ENCODE measurements at places on chromosomes 3 and 15. TPM values are rescaled to one million over a fixed set of nuclear protein-coding genes. Genes with fewer than 3 reads are reported as not detected.

DNA sequence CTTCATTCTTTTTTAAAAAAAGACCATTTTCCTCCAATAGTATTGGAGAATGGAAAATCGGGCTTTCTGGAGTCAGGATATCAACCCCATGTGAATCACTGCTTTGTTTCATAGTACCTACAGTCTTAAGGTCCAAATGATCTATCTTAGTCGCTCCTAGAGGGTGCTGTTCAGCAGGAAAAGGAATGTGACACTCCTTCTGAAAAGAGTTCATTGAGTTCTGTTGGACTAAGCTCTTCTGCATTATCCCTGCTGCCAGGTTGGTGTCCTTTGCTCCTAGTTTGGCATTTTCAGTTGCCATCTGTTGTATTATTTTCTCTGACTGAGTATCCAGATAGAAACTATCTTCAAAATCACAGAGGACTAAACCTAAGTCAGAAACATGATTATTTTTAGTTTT lies 57.2 kb downstream of the POLQ start:
- no peak overlapping the region for H3K4me3 ChIP-seq
- H3K36me3 ChIP-seq = no peaks in the 10 kb centered on the region
- no peaks in the 10 kb centered on the region for H3K27me3 ChIP-seq
- H3K27ac ChIP-seq = no peak overlapping the region
- no peaks in the 10 kb centered on the region for H3K4me1 ChIP-seq

Gene UBL7
- total RNA-seq = 65.4 TPM

Gene SAMD7
- total RNA-seq = not detected

Gene AP2M1
- total RNA-seq = 183 TPM

DNA sequence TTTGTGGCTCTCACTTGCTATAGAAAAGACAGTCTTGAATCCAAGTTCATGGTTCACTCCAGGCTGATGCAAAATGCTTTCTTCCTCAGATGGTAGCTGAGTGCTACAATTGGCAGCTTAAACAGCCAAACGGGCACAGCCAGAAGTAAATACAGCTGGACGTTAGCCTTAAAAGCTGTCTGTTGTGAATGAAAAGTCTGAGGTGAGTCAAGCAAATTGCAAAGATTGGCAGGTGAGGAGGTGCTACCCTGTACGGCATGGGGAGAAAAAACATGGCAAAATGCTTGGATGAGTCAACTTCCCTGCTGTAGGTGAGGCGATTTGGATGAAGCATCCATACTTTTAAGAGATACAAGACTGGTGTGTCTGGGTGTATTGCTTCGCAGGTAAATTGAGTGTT lies 40.5 kb downstream of the IL5RA start:
- no peaks in the 10 kb centered on the region for H3K4me1 ChIP-seq
- H3K27ac ChIP-seq = no peak overlapping the region
- no peaks in the 10 kb centered on the region for H3K36me3 ChIP-seq

DNA sequence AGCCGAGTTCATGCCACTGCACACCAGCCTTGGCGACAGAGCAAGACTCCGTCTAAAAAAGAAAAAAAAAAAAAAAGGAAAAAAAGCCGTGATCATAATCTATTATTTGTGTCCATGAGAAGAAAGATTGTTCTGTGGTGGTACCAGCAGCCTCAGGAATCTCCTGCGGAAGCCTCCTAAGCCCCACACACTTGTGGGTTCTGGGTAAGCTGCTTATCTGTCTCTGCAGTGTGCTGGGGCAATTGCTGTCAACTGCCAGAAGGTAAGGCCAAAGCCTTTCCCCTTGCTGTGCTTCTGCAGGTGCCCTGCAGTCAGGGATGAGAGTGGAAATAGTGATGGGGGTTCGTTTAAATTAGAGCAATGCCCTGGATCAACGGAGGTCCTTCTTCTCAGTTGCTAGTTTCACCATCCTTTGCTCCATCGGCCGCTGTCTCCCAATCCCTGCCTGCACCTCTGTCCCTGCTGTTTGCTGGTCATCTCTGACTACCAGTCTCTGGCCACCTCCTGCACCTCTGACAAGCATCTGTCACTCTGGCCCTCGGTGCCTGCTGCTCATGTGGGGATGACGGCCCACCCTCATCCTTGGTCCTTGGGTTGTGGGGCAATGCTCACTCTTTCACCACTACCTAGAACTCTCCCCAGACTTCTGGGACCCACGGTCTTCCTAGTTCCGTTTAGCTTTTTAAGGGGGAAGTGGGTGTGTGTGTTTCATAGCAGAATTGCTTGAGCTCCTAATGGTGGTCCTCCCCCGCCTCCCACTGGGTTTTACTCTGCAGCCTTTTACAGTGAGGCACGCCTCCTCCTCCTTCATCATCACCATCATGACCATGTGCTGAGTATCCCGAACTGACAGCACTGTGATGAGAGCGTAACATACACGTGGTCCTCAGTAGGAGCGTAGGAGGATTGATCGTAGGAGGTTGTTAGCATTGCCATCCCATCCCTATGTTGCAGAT lies 25.5 kb downstream of the CHRD start:
- H3K36me3 ChIP-seq = no peaks in the 10 kb centered on the region
- H3K4me1 ChIP-seq = no peaks in the 10 kb centered on the region
- H3K4me3 ChIP-seq = no peak overlapping the region
- H3K27ac ChIP-seq = no peak overlapping the region

DNA sequence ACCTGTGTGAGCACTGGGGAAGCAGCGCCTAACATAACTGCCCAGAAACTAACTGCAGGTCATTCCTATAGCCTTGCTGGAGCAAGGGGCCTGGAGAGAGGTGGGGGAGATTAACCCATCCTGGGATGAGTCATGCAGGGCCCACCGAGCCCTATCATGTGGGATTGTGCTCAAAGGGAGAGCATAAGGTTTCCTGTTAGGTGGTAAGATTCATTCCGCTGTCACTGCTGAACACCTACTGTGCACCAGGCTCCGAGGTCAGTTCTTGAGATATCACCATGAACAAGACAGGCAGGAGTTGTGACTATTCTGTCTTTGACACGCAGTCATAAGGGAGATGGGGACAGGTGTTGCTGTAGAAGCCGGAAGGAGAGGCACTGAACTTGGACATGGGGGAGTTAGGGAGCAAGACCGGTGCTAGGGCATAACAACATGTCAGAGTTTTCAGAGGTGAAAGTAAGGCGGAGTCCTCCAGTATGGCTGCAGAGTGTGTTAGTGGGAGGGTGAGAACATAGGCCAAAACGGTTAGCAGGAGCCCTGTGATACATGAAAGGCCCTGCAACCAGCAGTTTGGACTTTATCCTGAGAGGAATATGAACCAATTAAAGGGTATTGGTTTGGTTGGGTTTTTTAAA lies 2.4 kb downstream of the SLC25A38 start:
- no peaks in the 10 kb centered on the region for H3K4me1 ChIP-seq
- H3K36me3 ChIP-seq = peaks cover 15% of the 10 kb centered on the region
- H3K27me3 ChIP-seq = no peaks in the 10 kb centered on the region
- no peak overlapping the region for H3K27ac ChIP-seq
- H3K4me3 ChIP-seq = no peak overlapping the region
- no peak for DNase-seq

Gene RGMA
- total RNA-seq = 9.9 TPM

GRCh38 chr3:37503856-37504255 lies 329.5 kb upstream of the LRRFIP2 start:
- H3K27ac ChIP-seq = no peak overlapping the region
- H3K4me3 ChIP-seq = no peak overlapping the region
- peaks cover 17% of the 10 kb centered on the region for H3K36me3 ChIP-seq
- no peak for DNase-seq
- H3K4me1 ChIP-seq = no peaks in the 10 kb centered on the region
- no peaks in the 10 kb centered on the region for H3K27me3 ChIP-seq

DNA sequence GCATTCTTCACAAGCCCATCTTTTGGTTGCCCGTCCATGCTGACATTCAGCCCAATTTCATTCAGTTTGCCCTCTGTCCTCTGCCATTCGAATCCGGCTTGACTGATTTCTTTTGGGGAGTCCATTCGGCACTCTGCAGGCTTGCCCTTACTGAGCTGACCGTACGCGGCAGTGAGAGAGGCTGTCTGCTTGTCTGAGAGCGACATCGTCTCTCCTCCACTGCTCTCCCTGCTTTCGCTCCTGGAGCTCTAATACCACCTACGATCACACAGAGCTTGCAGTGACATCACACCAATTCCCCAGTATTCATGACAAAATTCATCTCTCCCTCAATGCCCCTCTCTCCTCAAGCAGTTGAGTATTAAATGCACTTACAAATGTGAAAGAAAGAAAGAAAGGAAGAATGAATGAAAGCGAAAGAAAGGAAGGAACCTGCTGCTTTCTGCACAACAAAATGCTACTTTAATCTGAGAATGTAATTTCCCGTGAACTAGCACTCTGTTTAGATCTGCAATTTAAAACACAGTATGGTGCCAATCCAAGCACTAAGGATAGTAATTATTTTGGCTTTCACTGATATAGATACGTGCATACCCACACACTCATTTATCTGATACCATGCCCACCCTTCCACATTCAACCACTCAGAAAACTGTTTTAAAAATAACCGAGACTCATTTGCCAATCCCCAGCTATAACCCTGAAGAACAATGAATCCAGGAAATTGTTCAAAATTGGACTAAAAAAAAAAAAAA lies 89.5 kb downstream of the DHX30 start:
- H3K36me3 ChIP-seq = peaks cover 20% of the 10 kb centered on the region
- DNase-seq = no peak
- peaks cover 51% of the 10 kb centered on the region for H3K4me1 ChIP-seq
- no peak overlapping the region for H3K4me3 ChIP-seq

DNA sequence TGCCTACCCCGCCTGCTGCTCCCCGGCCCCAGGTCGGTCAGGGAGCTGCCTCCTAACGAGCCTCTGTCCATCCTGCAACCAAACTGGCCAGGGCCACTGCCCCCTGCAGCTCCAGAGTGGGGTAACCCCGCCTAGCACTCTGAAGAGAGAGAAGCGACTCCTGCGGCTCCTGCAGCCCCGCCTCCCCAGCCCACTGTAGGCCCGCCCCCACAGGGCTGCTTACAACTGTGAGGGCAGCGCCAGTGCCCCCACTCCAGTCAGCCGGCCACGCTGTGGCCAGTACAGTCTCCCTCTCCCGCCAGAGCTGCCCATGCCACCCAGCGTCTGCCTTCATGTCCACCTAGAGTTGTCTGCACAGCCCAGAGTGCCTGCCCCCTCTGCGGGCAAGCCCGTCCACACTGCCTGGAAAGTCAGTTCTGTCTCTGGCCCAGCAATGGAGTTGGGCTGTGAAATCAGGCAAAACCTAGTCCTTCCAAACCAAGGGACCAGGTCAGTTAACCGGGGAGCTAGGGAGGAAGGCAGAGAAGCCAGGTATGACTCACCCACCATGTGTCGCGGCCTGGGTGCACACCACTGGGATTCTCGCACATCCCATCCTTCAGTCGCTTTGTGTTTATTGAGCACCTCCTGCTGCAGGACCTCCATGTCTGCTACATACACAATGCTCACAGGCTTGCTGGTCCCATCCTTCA lies 2.4 kb downstream of the UCN2 start:
- H3K27me3 ChIP-seq = no peaks in the 10 kb centered on the region
- H3K4me1 ChIP-seq = peaks cover 49% of the 10 kb centered on the region
- peak overlapping the region; percentile 49 for H3K4me3 ChIP-seq

All from right atrium auricular region (tissue), 2 donors.